ENCODE measurements at places on chromosomes 2 and 18.

DNA sequence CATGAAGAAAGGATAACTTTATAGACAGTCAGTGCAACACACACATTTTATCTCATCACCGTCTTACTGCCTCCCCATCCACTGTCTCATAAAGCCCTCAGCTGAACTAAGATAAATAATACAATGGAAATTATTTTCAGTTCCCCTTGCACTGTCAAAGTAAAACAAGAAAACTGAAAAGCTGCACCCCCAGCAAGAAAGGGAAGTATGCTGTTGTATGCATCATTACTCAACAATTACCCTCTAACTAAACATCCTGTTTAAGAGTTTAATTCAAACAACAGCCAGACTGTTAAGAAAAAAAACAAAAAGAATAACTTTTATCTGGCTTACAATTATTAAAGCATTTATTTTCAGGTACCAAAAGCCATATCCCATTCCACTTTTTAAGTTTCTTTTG, 25.0 kb downstream of the MPPE1 start:
- no peak for DNase-seq

DNA sequence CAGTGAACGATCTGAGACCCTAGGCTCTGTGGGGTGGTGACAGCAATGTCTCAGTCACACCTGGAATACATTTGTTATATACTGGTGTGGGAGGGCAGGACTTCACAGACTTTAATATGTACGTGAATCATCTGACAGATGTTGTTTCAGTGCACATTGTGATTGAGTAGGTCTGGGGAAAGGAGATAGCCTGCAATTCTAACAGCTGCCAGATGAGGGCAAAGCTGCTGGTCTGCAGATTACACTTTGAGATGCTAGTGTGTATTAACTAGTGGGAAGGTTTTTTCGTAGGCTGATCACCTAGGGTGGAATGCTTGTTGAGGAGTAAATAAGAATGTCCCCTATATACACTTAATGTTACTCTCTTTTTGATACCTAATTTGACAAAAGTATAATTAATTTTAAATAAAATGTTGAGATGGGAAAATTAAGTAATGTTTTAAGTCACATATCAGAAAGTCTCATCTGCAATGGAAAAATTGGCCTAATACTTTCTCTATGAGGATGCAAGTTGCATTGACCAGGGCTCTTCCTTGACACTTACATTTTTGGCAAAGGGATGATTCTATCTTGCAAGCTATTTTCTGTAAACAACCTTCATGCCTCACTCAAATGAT, 496.9 kb upstream of the HNMT start:
- DNase-seq, result no peak

DNA sequence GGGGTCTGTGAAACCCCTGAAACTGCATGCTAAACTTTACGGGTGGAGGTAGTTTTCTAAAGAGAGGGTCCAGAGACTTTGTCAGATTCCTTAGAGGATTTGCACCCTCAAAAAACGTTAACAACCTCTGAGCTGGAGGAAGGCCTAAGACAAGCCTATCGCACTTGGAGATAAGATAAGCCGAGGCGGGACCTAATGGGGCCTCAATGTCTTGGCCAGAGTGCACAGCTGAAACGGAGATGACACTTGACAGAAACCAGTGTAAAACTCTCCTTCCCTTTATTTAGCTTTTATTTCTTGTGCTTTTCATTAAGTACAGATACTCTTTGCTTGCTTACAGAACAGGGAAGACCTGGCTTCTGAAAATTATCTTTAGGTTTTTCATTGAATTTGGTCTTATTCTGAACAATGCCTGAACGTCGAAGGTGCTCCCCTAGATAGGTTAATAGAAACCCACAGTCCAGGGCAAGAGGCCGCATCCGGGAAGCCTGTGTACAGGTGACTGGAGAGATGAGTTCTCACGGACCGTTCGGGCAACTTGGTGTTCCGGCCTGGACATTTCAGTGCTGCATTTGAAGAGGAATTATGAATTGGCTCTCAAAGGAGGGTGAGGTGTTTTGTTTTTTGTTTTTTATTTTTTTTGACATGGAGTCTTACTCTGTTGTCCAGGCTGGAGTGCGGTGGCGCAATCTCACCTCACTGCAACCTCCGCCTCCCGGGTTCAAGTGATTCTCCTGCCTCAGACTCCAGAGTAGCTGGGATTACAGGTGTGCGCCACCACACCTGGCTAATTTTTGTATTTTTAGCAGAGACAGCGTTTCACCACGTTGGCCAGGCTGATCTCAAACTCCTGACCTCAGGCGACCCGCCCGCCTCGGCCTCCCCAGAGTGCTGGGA, 49.7 kb downstream of the SH3BP4 start:
- DNase-seq, result no peak

DNA sequence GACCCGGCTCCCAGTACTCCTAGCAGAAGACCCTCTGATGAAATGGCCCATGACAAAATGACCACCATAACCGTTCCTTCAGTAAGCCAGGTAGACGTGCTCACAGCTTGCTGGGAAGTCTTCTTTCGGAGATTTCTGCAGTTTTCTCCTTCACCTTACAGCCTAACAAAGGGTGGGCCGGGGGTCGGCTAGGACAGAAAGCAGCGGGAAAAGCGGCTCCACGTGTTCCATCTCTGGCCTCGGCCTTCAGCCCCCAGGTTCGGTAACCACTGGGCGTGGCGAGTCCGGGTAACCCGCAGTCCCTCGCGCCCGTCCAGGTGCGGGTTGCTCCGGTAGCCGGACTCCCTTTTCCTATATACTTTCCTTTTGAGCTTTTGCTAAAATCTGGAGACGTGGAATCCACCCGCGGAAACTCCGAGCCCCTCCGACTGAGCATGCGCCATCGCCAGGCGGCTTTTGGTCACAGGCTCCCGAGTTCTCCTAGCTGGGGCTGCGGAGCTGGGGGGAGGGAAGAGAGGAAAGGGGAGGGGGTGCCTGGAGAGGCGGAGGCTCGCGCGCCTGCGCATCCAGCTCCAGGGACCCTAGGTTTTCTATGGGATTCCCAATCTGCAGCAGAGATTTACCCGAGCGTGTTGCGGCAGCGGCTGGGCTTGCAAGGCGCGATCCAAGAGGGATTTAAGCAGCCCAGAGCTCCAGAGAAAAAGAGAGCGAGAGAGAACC, at the start of gene VSNL1:
TSS of gene VSNL1 (plus strand) at position 604 of the 720 bp plus-strand sequence. CDS start 51,379 bp downstream, outside the sequence.
- no peak for DNase-seq

DNA sequence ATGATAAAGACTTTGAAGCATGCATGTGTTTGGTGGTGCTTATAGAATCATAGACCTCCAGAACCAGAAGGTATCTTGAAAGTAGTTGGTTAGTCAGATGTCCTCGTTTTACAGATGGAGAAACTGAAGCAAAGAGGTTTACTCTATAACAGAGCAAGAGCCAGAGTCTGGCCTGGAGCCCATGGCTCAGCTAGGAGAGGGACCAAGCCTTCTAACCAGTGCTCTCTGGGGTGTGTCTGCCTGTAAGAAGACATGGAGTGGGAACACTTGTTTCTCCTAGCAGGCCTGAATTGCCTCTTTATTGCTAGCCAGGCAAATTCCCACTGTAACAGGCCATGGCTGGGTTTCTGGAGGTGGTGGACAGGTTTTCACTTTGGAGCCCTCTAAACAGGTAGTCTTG, 67.9 kb downstream of the CD8B2 start:
- DNase-seq, result no peak

DNA sequence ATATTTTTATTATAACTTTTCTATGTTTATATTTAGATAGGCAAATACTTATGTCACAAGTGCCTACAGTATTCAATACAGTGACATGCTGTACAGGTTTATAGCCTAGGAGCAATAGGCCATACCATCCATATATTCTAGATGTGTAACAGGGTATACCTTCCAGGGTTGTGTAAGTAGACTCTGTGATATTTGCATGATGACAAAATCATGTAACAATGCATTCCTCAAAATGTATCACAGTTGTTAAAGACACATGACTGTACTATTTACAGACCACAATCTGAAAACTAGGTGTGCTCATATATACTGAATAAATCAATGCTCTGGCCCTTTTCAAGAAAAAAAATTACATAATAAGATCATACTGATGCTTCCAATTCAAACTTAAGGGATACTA, 433.2 kb upstream of the RGPD4 start:
- DNase-seq, result no peak

- no peak for DNase-seq
These were observed 336.3 kb downstream of the NYAP2 start for GRCh38 chr2:225735844-225736243.

- no peak for DNase-seq
These were observed 51.8 kb downstream of the SH3RF3 start for GRCh38 chr2:109180786-109181185.

DNA sequence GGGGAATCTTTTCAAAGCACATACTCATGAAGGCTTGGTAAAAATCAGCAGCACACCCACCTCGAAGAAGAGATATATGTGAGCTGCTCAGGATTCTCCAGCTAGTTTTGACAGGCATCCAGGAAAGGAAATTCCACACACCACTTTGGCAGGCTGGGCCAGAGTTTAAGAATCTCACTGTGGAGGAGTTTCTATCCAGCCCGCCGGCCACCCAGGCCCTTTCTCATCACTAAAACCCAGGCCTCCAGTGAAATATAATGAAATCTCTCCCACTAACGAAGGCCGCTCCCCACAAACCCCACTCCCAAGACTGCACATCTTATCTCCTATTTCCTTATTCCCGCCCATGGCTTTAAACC, 202.0 kb downstream of the GLI2 start:
- no peak for DNase-seq

DNA sequence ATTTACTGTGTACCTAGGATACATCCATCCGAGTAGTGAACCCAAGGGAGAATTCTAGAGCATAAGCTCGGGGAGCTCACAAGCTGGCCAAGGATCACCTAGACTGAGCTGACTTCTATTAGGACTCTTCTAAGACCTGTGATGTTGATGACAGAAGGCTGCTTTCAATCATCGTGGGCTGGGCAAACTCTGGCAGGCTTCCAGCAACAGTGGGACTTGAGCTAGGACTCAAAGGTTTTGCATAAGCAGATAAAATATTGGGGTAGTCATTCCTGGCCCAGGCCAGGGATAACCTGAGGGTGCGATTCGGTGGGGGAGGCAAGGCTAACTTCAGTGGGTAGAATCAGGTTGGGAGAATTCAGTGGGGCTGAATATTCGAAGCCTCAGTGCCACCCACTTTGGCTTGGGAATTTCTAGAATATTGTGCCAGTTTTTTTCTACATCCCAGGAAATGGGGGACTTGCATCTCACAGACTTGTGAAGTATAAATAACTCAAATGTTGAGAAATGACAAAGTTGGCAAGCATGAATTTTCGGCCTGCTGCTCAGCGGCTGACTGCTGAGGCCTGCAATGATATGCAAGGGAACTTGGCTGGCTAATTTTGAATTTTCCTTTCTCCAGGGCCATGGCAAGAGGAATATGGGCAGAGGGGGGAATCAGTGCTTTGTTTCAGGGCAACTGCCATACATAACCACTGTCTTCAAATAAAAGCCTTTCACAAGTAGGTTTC, 274.3 kb downstream of the PRKCE start:
- no peak for DNase-seq

GRCh38 chr2:168076731-168077130, 170.7 kb downstream of the STK39 start:
- no peak for DNase-seq

DNA sequence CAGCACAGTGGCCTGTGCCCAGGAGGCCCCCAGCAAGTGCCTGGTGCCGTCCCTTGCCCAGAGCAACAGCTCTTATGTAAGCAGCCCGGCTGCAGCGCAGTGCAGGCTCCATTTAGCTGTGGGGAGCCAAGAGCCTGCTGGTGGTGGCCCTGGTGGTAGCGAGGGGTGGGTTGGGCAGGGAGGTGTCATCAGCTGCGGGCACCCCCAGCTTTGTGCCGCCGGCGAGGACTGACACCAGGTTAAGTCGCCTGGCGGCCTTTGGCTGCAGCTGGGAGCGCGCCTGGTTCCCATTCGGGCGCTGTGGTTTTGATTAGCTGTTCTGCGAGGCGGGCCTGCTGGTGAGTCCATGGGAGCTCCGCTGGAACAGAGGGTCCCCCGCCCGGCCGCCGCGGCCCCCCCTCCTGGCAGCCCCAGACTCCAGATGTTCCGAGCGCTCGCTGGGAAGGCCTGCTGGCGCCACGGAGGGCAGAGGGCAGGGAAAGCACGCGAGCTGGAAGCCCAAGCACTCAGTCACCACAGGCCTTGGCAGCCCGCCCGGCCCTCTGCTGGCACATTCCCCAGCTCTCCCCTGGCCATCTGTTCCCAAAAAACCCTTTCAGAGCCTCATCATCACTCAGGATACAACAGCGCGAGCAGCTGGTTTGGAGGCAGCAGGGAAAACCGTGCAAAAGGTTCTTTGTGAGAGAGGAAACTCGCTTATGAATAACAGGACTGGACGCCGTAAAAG, 18.4 kb downstream of the ATOH8 start:
- no peak for DNase-seq

- DNase-seq, result no peak
These were observed 96.6 kb upstream of the ALPP start for GRCh38 chr2:232281858-232282507.

- DNase-seq, result no peak
These were observed 281.2 kb upstream of the PARD3B start for GRCh38 chr2:204264085-204264553.

DNA sequence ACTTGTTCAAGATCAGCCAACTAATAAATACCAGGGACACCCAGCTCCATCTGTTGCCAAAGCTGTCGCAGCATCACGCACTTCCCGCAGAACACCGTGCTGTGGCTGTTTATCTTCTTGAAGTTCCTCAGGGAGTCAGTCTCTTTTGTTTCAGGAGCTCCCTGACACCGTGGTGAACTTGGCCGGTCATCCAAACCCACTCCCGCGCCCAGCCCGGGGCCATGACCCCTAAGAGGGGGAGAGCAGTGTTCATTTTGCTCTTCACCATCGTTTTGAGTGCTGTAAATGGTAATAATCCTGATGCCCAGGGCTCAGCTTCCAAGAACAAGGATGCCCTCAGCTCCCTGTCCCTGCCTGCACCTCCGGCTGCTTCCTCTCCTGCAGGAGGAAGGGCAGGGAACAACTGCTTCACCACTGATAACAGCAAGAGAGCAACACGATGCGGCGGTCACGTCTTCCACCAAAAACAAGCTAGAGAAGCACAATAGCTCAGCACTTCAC, 131.4 kb downstream of the SEPTIN10 start:
- DNase-seq, result no peak

Data from stimulated activated CD4-positive, alpha-beta T cell treated with anti-CD3 and anti-CD28 coated beads, Interleukin-1b, Interleukin-23, amount 100 ng/mL, for 4 hours (primary cell).